ENCODE measurements at places on chromosomes 3 and 15. TPM values are rescaled to one million over a fixed set of nuclear protein-coding genes. Genes with fewer than 3 reads are reported as not detected.

Gene ZBBX
- not detected for total RNA-seq

- peak overlapping the region; percentile 30 for H3K27ac ChIP-seq
- no peaks in the 10 kb centered on the region for H3K27me3 ChIP-seq
- no peak overlapping the region for H3K4me3 ChIP-seq
- no peak for DNase-seq
Observed at GRCh38 chr3:13019243-13020095, 53.8 kb downstream of the IQSEC1 start.

DNA sequence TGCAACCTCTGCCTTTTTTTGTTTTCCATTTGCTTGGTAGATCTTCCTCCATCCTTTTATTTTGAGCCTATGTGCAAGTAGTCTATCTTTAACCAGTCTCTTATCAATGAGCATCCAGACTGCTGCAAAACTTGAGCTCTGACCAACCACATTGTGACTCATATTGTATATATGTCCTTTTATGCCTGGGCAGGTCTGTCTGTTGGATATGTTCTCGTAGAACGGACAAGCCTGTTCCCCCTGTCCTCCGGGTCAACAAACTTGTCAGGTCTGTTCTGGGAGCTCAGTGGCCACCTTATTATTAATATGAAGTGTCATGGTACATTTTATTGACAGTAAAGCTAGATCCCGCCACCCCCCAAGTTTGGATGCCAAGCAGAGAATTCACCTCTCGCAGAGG lies 252.9 kb upstream of the ST8SIA2 start:
- H3K27ac ChIP-seq: no peak overlapping the region
- DNase-seq: no peak
- H3K27me3 ChIP-seq: no peaks in the 10 kb centered on the region
- H3K4me1 ChIP-seq: no peaks in the 10 kb centered on the region
- no peak overlapping the region for H3K4me3 ChIP-seq
- peaks cover 21% of the 10 kb centered on the region for H3K36me3 ChIP-seq

DNA sequence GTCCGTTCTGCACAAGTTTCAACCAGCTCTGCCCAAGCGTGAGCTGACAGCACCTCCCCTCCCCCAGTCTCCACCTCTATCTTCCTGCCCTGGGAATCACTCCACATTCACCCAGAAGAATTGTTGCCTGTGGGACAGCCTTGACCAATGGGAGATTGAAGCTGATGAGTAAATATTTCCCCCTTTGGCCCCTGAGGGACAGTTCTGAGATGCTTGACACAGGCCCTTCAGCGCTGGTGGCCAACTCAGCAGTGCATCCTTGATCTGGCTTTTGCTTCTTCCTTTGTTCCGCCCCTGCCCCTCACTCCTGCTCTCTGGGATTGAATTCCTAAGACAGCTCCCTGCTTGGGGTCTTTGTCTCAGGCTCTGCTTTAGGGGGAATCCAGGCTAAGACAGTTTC lies 13.1 kb upstream of the SKIC8 start:
- no peak overlapping the region for H3K27ac ChIP-seq
- H3K4me1 ChIP-seq: no peaks in the 10 kb centered on the region
- H3K27me3 ChIP-seq: no peaks in the 10 kb centered on the region
- no peak for DNase-seq
- H3K36me3 ChIP-seq: no peaks in the 10 kb centered on the region
- no peak overlapping the region for H3K4me3 ChIP-seq

- H3K27me3 ChIP-seq: no peaks in the 10 kb centered on the region
- DNase-seq: peak; percentile 86
- no peaks in the 10 kb centered on the region for H3K36me3 ChIP-seq
Observed at GRCh38 chr3:5057857-5058324, 64.2 kb upstream of the ARL8B start.

DNA sequence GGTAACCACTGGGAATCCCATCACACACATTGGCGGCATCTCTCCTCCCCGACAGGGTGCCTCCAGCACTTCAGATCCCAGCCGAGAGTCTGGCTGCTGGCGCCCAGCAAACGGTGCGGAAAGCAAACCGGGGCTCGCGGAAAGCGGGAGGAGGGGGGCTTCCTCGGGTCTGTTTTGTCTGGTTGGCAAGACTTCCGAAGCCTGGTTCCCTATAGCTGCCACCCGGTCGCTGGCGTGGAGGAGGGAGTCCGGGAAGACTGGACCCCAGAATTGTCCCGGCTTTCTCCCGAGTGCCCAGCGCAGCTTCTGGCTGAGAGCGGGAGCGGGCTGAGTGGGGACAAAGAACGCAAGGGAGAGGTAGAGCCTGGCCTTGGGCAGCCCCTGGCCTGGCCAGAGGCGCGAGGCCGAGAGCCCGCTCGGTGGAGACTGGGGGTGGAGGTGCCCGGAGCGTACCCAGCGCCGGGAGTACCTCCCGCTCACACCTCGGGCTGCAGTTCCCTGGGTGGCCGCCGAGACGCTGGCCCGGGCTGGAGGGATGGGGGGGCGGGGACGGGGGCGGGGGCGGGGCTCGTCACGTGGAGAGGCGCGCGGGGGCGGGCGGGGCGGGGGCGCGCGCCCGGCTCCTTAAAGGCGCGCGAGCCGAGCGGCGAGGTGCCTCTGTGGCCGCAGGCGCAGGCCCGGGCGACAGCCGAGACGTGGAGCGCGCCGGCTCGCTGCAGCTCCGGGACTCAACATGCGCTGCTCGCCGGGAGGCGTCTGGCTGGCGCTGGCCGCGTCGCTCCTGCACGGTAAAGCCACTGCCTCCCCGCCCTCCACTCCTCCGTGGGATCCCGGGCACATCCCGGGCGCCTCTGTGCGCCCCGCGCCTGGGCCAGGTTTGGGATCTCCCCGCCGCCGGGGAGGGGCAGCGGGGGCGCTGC lies at the start of gene CHRNA7:
Gene CHRNA7, plus strand, starts transcription at position 654 of the 920 bp plus-strand sequence. Its CDS starts 80 bp downstream, at position 734.
- H3K36me3 ChIP-seq: no peaks in the 10 kb centered on the region
- DNase-seq: no peak
- H3K4me1 ChIP-seq: peaks cover 18% of the 10 kb centered on the region
- no peak within 1 kb of the TSS for H3K27ac ChIP-seq
- no peaks in the 10 kb centered on the region for H3K27me3 ChIP-seq

Gene CPNE9
- total RNA-seq: not detected

Gene TEX55
- total RNA-seq: not detected

GRCh38 chr15:98771541-98771940 lies 123.2 kb downstream of the IGF1R start:
- no peak overlapping the region for H3K4me3 ChIP-seq
- DNase-seq: no peak
- no peak overlapping the region for H3K27ac ChIP-seq
- H3K4me1 ChIP-seq: no peaks in the 10 kb centered on the region
- no peaks in the 10 kb centered on the region for H3K36me3 ChIP-seq

Gene CNTN3
- 1.8 TPM for total RNA-seq

DNA sequence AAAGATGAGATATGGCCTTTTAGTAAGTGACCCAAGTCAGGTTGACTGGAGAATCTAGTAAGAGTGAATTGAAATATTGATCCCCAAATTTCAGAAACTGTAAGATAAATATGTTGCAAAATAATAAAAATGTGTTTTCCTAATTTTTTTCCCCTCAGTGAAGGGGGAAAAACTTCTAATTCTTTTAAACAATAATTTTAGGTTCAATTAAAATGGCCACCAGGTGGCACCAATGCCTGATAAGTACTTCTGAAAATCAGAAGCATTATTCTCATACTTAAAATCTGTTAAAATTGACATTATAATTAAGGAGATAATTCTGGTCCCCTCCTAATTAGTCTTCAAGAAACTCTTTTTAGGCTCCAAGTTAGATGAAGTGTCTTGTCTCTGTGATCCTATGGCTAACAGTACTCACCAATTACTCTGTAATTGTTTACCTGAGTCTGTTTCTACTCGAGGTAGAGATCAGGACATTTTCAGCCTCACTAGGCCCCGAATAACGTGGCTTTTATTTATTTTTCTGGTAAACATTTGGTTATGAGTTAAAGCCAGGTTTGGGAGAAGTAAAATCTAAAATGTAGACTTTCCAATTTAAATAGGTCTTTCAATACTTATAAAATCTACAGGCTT lies 52.6 kb downstream of the NMD3 start:
- no peaks in the 10 kb centered on the region for H3K4me1 ChIP-seq
- no peaks in the 10 kb centered on the region for H3K27me3 ChIP-seq
- H3K4me3 ChIP-seq: no peak overlapping the region
- no peak overlapping the region for H3K27ac ChIP-seq

DNA sequence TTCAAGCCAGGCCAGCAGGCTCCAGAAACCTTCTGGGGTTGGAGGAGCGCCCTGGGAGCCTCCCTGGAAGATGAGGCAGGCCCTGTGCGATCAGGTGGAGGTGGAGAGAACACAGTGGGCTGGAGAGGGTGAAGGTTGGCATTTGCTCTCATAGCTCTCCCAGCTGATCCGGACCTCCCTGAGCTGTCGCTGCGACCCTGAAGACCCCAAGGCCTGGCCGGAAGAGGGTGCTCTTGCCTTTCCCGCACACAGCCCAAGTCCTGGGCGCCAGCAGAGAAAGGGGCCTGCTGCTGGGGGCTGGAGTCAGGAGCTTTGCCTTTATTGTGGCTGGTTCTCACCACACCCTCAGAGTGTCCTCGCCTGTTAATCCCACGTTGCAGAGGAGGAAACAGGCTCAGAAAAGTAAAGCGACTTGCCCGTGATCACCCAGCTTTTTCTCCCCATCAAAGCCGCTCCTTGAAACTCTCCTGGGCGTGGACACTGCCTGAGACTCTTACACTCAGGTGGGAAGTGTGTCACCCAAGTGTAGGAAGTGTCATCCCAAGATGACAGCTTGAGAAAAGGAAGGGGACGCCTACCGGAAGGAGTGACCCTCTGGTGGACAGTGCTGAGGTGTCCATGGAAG lies 8.6 kb upstream of the RPL29 start:
- no peak overlapping the region for H3K27ac ChIP-seq
- no peaks in the 10 kb centered on the region for H3K4me1 ChIP-seq
- no peak overlapping the region for H3K4me3 ChIP-seq
- no peak for DNase-seq
- H3K36me3 ChIP-seq: no peaks in the 10 kb centered on the region

Gene TMEM207
- not detected for total RNA-seq

All from tibial nerve (tissue), 4 donors.